LNCaP clone FGC (cell line): ENCODE measurements at places on chromosomes 2 and 18.

GRCh38 chr18:41922176-41922575 is 32.9 kb upstream of the PIK3C3 start:
- DNase-seq: no peak

- DNase-seq: peak; percentile 67
Measured at GRCh38 chr2:23009545-23010149, 375.3 kb upstream of the KLHL29 start.

- DNase-seq: no peak
Measured at GRCh38 chr2:40485318-40485717, 33.4 kb upstream of the SLC8A1 start.

DNA sequence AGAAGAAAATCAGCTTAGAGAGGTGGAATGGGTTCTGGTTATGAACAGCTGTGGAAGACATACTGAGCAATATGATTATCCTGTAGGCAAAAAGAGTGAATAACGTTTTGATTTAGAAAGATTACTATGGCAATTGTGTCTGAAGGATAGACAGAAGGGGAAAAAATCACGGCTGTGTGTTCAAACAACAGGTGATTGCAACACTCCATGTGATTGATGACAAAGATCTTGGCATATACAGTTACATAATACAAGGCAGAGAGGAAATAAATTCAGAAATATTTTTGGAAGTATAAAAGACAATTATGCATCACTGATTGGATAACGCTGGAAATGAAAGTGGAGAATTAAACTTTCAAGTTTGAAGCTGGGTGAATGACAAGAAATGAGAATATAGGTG is 58.5 kb upstream of the KCNJ3 start:
- DNase-seq: no peak

DNA sequence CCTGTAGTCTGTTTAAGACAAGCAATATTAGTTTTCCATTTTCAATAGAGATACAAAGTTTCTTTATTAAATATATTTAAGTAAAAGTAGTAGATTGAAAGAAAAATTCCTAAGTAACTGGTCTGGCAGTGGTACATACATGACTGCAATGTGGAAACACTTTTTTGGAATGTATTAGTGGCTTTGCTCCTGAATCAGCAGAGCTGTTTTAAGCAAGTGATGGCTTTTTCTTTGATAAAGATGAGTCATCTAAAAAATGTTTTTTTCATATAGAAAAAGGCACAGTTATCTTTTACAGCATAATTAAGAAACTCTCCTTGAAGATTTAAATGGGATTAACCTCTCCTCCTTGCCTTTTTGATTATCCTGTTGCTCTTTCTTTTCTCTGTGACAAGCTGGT is 34.9 kb downstream of the KDM3A start:
- no peak for DNase-seq

GRCh38 chr18:9986156-9986930 is 72.5 kb downstream of the VAPA start:
- no peak for DNase-seq

DNA sequence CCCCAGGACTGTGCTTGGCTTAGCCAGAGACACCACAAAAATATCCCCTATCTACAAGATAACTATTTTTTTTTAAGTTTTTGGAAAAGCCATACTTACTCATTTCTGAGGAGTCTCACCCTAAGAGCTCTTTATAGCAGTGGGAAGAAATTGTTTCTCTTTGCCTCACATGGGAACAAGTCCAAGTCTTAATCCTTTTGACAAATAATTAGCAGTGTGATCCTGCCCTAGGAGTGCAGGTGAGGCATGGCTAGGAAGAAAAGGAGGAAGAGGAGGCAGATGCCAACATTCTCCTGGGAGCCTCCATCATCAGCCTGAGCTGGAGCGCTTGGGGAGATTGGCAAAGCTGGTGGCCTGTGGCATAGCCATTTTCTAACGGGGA is 115.6 kb downstream of the STPG4 start:
- DNase-seq: no peak

DNA sequence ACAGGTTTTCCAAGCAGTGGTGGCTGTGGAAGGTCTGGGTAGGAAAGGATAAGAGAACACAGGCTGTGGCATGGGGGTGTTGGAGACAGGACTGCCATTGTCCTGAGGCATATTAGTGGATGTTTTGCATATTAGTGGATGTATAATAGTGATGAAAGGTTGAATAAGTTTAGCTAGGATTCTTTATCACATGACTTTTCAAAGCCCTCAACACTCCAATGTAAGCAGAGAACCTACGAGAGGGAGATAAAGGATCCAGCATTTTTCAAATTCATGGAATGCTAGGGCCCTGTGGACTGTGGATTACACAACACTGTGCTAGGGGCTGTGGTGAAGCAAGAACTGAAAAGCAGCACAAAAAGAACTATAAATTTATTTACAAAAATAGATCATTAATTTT is 63.2 kb downstream of the POLE4 start:
- no peak for DNase-seq

GRCh38 chr2:199811346-199811745 is 39.6 kb downstream of the FTCDNL1 start:
- DNase-seq: no peak

- DNase-seq: no peak
Measured at GRCh38 chr2:118902266-118903028, 39.5 kb upstream of the MARCO start.

DNA sequence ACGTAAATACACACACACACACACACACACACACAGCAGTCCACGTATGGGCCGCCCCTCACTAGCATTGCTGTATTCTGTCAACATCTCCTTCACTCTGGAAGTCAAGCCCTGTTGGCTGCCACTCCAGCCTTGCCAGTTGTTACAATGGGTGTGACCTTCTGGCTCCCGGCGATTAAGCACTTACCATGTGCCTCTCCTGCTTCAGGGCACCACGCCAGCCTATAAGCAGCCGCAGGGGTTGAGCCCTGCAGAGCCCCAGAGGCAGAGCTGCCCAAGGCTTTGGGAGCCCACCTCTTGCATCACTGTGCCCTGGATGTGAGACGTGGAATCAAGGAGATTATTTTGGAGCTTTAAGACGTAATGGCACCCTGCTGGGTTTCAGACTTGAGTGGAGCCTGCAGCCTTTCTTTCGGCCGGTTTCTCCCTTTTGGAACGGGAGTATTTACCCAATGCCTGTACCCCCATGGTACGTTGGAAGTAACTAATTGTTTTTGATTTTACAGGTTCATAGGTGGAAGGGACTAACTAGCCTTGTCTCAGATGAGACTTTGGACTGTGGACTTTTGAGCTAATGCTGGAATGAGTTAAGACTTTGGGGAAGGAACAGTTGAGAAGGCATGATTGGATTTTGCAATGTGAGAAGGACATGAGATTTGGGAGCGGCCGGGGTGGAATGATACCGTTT is 54.5 kb upstream of the ROCK2 start:
- DNase-seq: no peak

DNA sequence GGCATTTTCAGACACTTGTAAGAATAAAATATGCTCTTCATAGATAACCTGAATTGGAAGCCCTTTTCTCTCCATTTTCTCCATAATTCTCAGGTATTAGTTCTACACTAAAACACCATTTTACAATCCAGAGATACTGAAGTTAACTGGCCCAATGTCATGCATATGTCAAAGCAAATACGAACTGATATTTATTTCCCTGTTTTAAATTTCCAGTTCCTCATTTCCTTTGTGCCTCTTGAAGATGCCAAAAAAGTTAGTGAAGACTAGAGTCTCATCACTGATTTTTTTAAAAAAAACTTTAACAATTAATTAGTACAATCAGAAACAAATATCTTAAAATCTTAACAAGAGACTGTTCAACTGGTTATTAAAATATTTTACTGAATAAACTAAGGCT is 52.8 kb upstream of the ITGB6 start:
- no peak for DNase-seq

DNA sequence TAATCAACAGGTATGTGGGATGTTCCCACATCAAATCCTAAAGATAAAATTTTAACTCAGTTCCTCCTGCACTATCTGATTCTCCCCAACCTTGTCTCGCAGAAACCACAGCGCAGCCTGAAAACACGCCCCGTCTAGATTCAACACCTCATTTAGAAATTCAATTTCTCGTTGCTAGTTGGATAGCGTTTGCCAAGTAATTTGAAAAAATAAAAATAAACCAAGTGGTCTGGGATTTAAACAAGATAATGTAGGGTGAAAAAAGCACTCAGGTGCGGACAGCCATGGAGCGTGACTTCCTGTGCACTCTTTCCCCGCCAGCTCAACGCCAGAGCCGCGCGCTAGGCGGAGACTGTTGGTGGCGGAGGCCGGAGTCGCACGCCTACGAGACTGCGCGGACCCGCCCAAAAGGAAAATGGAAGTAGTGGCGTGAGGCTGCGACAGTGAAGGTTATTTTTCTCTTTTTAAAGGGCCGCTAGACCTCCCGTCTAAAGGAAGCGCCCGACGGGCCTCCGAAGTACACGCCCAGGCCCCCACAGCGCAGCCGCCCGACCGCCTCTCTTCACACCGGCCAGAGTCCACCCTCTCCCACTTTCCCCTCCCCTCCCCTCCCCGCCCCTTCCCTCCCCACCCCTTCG is 615 bp upstream of the CCNT2 start:
- DNase-seq: peak; percentile 58

GRCh38 chr18:53997064-53997463 is 227.4 kb downstream of the MBD2 start:
- DNase-seq: no peak

GRCh38 chr2:222736301-222736700 is 64.8 kb downstream of the MOGAT1 start:
- no peak for DNase-seq

GRCh38 chr2:42216694-42217093 is 47.5 kb downstream of the EML4 start:
- no peak for DNase-seq

DNA sequence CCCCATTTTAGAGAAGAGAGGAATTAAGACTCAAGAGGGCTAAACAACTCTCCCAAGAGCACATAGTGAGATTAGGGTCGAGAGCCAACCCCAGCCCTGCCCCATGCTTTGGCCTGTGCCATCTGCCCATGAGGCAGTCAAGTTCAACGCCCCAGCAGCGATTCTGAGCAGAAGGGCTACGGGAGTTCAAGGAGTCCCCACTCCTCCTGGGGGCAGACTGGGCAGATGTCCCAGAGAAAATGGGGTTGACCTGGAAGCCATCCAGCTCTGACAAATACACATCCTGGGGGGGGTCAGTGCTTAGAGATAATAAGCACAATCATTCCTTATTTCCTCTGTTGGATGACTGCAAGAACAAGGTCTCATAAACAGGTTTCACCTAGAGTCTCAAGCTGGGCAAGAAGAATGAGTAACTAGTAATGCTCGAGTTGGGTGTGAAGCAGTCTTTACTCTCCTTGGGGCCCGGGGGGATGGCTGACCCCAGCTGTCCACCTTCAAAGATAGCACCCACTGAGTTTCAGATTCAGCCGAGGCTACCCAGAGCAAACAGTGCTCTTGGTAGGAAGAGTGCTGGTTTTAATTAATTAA is 716.4 kb downstream of the RNF144A start:
- DNase-seq: no peak

DNA sequence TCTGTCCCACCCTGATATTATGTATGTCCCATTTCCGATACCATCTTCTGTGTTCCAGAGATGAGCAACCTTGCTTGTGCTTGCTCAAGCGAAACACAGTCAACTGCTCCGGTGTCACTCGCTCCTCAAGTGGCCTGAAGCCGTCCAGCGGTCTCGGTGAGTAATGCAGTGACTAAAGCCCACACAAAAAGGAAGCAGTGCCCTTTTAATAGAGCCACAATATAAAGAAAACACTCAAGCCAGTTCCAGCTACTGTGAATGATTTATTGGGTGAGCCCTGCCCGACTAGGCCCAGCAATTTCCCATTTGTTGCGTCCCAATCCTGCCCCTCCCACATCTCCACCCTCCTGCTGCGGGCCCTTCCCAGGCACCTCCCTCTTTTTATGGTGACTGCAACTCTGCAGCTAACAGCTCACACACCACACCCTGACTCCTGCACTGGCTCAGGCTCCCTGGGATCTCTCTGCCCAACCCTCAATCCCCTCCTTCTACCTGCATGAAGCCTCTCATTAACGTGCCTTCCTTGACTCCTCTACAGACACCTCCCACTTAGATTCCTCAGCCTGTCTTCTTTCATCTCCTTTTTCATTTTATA is 44.2 kb upstream of the DSC1 start:
- DNase-seq: no peak

GRCh38 chr2:19216676-19217602 is 141.5 kb downstream of the OSR1 start:
- no peak for DNase-seq

DNA sequence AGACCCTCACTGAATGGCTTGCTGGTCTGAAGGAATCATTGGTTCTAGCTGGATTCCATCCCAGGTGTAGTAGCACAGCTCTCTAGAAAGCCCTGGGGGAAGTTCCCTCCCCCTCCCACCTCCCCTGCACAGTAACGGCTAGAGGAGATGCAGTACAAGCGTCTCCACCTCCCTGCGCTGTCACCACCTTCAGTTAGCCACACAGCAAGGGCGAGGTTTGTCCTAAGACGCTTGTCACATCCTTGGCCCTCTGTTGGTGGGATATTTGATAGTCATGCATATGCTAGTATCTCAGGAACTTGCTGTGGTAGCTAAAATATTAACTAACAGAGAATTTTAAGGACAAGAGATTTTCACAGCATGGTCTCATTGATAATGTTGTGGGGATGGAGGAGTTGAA is 19.4 kb downstream of the TRAPPC12 start:
- DNase-seq: no peak

DNA sequence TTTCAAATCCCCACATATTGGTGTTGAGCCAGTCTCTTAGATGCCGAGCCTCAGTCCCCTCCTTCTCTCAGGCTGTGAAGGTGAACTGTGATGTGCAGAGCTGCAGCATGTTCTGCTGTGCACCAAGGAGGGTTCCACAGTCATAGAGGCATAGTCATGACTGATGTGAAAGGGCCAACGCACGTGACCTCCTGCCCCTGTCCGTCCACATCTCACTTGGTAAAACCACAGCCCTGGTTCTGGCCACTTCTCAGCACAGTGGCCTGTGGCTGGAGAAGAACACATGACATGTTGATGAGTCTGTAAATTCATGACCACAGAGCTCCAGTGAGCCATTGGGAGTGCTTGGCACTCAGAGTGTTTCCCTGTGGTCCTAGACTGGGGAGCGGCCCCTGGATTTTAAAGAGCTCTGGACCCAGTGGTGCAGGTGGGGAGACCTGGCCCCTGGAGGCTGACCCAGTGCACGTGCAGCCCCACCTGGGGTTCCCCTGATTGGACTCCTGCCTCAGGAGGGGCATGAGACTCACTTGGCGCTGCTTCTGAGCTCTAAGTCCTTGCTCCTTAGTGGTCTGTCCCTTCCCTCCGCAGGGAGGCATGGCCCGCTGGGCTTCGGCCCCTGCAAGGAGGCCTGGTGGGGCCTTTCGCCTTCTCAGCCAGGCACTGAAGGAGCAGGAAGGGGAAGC is 25.3 kb downstream of the INPP4A start:
- DNase-seq: no peak

GRCh38 chr2:188604579-188604978 is 312.9 kb downstream of the GULP1 start:
- DNase-seq: no peak
